ENCODE measurements at places on chromosomes 4 and X.

GRCh38 chr4:114691865-114692264 lies 93.3 kb downstream of the UGT8 start:
- no peak for DNase-seq

DNA sequence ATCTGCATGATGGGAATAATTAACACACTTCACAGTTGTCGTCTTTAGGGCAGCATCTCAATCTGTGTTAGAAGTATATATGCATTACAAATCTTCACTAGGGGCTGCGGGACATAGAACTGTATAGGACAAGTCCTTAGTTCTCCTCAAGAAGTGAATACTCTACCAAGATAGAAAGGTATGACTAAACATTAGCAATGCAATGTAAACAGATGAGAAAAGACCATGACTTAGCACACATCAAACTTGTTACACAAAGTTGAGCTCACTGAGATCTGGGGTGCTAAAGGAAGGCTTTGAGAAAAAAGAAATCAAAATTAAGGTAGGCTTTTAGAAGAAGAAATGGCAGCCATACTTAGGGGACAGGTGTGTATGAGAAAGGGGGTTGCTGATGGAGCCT lies 182.1 kb upstream of the MAP3K15 start:
- no peak for DNase-seq

GRCh38 chr4:7715271-7716009 lies 224.2 kb downstream of the AFAP1 start:
- no peak for DNase-seq

DNA sequence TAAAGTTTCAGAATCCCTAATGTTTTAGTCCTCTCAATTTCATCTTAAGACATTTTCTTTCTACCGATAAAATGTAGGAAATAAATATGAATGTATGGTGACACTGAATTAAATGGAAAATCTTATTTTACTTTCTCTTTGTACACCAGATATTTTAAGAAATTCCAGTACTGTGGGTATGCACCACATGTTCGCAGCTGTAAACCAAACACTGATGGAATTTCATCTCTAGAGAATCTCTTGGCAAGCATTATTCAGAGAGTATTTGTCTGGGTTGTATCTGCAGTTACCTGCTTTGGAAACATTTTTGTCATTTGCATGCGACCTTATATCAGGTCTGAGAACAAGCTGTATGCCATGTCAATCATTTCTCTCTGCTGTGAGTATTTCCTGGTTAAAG lies 26.9 kb downstream of the C4orf46 start:
- DNase-seq = no peak

DNA sequence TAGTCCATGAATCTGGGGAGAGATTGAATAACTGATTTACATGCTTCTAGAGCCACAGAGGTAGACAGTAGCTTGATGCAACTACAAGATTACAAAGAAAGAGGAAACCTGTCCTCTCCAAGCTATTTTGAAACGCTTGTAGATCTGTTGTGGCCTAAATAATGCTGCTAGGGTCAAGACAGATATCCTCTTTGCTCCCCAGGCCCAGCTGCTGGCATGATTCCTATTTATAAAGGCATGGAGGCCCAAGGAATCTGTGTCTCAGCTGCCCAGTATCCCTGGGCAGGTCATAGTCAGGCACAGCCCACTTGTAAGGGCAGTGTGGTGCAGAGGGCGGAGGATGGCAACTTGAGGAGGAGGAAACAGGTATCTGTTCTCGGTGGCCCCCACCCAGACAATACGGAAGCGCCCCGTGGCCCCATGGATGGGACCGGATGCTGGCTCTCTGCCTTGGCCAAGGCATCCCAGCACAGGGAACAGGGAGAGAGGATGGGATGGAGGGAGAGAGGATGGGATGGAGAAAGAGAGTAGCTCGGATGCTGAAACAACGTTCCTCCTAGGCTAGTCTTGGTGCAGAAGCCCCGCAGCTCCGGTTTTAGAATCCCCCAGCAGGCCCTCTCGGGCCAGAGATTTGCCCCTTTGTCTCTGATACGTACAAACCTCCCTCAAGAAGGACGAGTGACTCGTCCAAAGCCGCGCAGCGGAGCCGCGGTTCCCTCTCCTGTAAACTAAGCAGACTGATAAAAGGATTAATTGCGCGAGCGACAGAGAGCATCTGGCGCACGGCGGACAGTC lies 767 bp upstream of the SMIM20 start:
- peak; percentile 6 for DNase-seq

DNA sequence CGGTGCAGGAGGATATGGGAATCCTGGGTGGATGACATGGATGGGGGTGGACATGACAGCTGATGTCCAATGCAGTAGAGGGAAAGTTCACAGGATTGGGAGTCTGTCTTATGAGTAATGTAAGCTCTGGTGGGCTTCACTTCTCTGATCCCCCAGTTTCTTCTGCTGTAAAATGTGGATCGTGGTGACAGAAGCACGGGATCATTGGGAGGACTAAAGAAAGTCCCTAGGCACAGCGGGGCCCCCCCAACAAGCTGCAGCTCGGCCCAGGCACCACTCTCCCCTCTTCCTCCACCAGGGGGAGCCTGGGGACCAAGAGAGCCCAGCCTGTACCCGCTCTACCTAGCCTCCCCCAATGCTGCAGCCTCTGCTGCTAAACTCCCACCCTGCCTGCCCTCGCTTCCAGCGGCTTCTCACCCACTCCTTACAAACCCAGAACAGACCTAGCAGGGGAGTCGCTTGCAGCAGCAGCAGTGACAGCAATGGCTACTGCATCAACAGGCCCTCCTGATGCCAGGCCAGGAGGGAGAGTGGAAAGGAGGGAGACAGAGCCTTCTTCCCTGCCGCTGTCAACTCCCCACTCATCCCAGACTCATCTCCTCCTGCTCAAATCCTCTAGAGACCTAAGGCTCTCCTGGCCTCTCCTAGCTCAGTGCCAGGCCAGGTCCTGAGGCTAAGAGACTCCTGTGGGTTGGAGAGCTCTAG lies 36.1 kb upstream of the IQSEC2 start:
- DNase-seq = peak; percentile 78

DNA sequence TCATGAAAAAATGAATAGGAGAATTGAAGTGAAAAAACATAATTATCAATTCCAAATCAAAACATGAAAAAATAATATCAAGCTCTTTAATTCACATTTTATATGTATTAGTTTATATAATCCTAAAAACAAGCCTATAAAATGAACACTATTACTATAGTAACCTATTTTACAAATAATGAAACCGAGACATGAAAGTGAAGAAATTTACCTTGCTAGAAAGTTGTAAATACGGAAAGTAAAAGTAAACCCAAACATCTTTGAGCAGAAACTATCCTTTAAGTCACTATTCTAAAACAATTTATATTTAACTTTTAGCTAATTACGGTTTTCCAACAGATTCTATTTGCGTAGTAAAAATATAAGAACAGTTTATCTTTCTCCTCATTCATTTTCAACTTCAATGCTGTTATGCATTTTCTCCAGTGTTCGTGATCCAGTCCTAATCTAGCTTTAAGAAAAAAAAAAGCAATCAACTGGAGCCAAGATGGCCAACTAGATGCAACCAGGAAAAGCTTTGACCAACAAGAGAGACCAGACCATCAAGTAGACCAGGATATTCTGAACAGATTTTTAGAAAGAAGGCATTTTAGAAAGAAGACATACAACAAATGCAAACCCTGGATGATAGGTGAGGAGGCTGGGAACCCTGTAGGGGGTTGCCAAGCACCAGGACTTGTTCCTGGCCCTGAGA lies 67.0 kb downstream of the DDX53 start:
- no peak for DNase-seq

DNA sequence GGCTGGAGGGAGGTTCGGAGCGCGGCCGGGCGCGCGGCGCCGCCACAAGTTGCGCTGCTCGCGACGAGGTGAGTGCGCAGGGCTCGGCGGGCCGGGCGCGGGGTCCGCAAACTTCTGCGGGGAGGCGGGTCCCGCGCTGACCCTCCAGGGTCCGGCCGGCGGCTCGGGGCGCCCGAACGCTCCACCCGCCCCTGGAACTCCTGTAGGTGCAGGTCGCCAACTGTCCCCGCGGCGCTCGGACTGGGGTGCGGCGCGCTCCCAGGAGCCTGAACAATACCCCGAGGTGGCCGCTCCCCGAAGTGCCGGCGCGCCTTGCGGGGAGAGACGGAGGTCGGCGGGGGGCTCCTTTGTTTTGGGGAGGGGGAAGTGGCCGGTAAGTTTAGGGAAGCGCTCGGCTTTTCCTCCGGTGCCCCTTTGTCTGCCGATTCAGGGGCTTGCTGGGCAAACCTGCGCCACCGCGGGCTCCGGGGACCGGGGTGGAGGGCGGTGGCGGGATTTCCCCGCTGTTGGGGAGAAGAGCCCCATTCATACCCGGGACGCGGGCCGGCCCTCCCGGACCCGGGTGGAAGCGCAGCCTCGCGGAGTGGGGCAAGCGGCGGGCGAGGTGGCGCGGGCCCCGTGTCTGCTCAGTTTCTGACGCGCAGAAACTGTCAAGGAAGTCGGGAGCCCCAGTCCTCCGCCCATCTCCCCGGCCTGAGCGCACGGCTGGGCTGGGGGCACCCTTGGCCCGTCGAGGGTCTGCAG lies 694 bp downstream of the TBL1X start:
- DNase-seq = peak; percentile 33

DNA sequence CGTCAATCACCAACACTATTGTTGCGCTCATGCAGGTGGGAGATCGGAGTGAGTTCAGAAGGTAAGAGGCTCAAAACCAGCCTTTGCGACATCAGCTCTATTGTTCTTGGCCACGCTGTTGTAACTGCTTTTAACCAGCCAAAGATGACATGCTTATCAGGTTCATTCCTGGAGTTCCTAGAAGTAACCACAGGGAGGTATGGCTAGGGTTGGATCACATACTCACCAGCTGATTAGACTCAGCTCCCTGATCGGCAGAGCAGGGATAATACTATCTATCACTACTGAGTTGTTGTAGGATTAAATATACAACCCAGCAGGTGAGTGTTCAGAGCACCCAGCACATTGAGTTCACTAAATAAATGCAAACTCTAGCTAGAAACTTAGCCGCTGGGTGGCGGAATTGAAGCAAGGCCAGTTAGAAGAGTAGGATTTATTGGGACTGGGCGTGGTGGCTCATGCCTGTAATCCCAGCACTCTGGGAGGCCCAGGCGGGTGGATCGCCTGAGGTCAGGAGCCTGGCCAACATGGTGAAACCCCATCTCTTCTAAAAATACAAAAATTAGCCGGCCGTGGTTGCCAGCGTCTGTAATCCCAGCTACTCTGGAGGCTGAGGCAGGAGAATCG lies 12.4 kb downstream of the SLC34A2 start:
- no peak for DNase-seq

DNA sequence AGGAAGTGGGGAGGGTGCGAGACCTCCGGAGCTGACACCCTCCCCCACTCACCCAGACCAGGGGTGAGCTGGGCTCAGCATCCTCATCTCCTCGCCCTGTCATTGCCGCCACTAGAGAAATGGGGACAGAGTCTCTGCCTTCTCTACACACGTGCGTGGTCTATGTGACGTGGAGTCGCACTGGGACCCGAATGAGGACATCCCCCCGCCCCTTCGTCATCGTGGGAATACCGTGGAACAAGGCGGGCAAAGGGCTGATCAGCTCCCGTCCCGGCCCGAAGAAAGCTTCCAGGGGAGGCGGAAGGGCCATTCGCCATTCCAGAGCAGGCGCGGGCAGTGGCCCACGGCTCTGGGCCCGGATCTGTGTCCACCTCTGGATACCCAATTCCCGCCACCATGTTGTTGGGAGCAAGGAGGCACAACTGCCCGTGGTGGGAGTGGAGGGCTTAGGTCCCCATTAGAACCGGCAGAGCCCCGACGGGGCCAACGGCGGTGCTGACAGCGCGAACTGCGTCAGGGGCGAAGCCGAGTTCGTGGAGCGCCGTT lies 12.0 kb downstream of the HMX1 start:
- no peak for DNase-seq

DNA sequence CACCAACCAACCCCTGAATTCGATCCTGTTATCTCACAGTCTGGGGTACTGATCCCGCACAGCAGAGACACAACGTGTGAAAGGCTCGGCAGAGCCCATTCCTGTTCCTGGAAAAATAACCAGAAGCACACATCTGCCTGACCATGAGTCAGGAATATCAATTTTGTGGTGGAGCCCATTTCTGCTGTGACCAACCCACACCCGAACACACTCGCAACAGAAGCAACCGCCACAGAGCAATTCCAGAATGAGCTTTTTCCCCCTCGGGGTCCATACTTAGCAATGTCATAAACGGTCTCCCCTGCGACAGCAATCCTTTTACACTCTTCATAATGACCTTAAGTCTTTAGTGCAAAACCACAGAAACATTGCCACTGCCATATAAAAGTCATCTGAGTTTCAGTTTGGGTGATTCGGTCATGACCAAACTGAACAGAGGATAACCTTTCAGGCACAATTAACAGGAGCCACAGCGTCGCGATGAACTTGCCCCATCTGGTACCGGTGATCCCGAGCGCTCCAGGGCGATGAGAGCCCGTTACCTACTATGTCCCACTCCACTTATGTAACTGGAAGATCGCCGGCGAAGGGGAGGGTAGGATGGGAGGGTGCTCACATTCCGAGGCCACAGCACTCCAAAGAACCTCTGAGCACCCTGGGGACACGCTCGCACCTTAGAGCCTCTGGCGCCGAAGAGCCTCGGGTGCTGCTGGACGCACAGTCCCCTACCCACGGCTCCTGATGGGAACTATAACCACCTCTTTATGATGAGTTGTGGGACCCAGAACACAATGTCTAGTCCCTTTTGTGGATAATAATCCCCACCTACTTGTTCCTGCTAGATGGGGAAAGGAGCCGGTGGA lies 1.1 kb downstream of the MECP2 start:
- peak; percentile 8 for DNase-seq

- no peak for DNase-seq
Measured at GRCh38 chrX:145405012-145405411, 157.7 kb downstream of the SPANXN1 start.

- DNase-seq = no peak
Measured at GRCh38 chrX:36445566-36445965, 526.0 kb downstream of the CFAP47 start.

GRCh38 chrX:46823481-46823880 lies 13.4 kb upstream of the RP2 start:
- no peak for DNase-seq
